KG1 (cell line): ENCODE measurements at places on chromosomes 4 and X.

GRCh38 chr4:140673729-140674128 lies 82.5 kb downstream of the TBC1D9 start:
- no peak for DNase-seq

DNA sequence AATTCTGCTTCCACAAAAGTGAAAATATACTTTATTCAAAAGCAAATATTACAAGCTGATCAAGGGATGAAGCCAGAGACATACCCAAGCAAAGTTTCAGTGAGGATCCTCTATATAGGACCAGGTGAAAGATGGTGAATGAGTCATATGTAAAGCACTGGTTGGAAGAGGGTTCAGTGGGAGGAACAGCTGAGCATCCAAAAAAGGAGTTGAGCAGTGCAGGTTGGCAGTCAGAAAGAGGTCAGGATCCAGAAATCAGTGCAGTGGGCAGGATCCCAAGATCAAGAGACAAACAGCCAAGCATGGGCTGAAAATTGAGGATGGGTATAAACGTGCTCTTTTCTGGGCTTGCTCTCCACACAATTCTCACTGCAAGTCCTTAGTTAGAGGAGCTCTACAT lies 30.3 kb downstream of the OTC start:
- no peak for DNase-seq

GRCh38 chrX:39805022-39805421 lies 292.7 kb downstream of the BCOR start:
- DNase-seq, result no peak

DNA sequence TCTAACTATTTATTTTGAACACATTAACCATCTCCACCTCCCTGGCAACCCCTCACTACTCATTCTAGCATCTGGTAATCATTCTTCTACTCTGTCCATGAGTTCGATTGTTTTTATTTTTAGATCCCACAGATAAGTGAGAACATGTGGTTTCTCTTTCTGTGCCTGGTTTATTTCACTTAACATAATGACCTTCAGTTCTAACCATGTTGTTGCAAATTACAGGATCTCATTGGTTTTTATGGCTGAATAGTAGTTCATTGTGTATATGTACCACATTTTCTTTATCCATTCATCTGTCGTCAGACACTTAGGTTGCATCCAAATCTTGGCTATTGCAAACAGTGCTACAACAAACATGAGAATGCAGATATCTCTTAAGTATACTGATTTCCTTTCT lies 33.4 kb upstream of the FAM47B start:
- no peak for DNase-seq

DNA sequence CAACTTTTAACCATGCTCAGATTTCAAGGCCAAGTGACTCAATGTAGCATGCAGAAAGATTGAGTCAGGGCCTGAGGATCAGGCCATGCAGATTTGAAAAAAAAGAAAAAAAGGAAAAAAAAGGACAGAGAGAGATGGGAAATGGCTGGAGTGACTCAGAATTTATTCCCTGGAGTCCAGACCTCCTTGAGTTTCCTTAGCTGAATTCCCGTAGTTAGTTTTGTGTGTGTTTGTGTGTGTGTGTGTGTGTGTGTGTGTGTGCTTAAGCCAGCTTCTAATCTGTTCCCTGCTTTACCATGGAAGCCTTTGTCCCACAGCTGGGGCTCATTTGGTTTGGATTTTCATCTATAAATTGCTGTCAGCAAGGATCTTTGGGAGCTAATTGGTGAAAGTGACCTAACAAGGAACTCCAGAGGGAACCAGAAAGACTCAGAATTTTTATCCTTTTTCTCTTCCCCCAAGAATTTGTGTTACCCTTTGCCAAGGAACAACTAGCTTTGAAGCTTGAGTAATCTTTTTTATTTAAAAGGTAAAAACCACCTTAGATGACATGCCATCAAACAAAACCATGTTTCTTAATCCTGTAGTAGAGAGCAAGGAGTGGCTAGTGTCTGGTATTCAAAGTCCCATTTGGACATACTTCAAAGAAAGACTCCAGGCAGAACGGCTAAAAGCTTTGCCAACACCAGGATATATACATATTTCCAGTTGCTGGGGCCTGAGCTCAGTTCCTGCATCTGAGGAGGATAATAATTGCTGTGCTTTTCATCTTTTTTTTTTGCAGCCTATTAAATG lies 109.0 kb upstream of the DDIT4L start:
- DNase-seq, result no peak

- no peak for DNase-seq
Observed at GRCh38 chr4:43959976-43960375, 488.6 kb downstream of the KCTD8 start.

DNA sequence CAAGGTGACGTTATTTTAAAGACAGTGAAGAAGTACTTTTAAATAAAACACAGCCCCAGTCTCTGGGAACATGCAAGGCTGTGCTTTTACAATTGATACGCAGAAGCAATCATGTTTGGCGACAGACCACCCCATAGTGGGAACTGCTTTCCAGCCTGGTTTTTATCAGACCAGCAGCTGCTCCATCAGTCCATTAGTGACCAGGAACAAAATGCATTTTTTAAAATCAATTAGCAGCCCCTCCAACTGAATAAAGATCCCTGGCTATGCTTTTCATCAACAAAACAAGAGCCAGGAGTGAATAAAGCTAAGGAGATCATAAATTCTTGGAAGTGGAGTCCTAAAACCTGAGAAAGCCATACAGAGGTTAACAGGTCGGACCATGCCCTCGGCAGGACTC lies 153.0 kb upstream of the TENM3 start:
- DNase-seq, result no peak

DNA sequence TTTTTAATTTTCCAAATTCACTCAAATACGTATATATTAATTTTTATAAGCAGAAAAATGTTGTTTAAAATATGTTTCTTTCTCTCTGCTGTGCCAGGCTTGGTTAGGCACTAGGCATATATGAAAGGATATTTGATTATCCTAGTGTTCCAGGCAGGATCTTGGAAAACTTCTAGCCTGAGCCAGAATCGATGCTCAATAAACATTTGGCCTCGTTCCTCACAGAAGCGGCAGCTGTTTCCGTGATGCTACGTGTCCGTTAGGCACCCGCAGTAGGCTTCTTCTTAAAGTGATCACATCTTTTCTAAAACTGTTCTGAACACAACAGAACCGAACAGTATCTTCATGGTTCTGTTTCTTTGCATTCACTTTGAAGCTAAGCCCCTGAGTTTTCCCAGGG lies 50.1 kb upstream of the CRMP1 start:
- no peak for DNase-seq

DNA sequence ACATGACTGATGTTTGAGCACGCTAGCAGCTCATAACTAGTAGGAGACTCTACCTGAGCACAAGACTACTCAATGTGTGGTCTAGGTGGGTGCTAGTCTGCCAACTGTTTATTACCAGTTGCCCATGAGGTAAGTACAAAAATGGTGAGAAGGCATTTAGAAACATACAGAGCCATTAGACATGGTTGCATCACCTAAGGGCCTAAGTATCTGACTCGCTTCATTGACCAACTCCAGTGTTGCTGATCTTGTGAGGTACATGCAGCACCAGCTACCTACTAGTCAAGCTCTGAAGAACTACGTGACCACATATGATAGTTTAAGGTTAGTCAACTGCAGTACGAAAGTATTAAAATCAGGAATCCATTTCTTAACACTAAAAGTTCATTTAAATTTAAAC lies 39.9 kb downstream of the APBB2 start:
- no peak for DNase-seq

- DNase-seq, result no peak
Observed at GRCh38 chrX:94361241-94361640, 687.2 kb downstream of the FAM133A start.

DNA sequence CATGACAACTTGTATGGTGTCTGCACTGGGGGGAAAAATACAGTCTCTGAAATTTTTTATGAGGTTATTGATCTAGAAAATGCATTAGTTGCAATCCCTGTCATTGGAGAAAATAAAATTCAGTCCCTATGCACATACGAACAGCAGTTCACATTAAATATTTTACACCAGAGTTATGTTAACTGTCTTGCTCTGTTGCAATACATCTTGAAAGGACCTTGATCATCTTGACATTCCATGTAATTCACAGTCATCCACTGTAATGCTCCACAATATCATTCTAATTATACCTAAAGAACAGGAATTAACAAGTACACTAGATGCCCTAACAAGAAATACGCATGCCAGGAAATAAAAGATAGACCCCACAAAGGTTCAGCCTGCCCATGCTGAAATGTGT lies 934.6 kb upstream of the PCDH10 start:
- DNase-seq, result no peak

DNA sequence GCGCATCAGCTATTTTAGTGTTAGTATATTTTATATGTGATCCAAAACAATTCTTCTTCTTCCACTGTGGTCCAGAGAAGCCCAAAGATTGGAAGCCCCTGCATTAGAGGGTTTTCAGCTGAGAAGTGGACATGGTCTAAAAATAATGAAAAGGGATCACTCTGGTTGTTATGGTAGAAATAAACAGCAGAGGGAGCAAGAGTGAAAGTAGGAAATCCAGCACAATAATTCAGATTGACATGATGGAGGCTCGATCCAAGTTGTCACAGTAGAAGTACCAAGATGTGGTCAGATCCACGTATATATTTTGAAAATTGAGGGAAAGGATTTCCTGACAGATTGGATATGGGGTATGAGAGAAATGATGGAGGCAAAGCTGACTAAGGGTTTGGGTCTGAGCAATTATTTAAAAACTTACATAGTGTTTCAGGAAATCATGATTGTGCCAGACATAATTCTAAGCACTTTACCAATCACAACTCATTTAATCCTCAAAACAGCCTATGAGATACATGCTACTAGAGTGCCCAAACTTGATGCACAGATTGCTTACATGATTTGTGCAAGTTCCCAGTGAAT lies 17.0 kb upstream of the TMEM144 start:
- no peak for DNase-seq

DNA sequence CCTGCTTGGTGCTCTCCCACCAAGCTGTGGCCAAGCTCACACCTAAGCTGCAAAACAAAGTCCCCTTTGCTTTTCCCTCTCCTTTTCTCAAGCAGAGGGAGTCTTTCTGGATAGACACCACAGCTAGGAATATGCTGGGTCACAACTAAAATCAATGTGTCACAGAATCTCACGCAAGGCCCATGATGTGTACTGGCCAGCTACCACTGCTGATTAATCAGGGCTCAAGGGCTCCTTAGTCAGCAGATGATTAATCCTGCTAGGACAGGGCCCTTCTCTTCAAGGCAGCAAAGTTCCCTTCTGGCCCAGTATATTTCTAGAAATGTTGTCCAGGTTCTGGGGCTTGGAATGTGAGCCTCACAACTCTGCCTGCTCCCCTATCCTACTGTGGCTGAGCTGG lies 32.0 kb upstream of the TENT5D start:
- DNase-seq, result no peak

- no peak for DNase-seq
Observed at GRCh38 chr4:110224812-110225211, 26.4 kb upstream of the ELOVL6 start.

- no peak for DNase-seq
Observed at GRCh38 chr4:137960371-137961050, 281.6 kb downstream of the SLC7A11 start.

- no peak for DNase-seq
Observed at GRCh38 chr4:8723222-8723980, 130.8 kb downstream of the CPZ start.

DNA sequence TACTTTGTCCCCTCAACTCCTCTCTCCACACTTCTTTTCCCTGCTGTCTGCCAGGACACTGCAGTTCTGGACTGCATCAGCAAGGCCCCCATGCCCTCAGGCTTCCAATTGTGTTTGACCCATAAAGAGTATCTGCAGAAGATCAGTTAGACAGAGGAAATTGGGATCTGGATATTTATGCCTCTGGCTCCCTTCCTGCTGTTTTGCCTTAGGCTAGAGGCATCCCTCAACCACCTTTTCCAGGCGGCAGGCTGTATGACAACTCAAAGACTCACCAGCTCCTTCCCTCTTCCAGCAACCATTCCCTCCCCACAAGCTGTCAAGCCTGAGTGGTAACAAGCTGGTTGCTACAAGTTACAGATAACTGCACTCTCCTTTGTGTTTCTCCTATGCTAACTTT lies 66.4 kb upstream of the NDP start:
- DNase-seq, result no peak

GRCh38 chr4:7157666-7158065 lies 34.7 kb upstream of the SORCS2 start:
- no peak for DNase-seq

DNA sequence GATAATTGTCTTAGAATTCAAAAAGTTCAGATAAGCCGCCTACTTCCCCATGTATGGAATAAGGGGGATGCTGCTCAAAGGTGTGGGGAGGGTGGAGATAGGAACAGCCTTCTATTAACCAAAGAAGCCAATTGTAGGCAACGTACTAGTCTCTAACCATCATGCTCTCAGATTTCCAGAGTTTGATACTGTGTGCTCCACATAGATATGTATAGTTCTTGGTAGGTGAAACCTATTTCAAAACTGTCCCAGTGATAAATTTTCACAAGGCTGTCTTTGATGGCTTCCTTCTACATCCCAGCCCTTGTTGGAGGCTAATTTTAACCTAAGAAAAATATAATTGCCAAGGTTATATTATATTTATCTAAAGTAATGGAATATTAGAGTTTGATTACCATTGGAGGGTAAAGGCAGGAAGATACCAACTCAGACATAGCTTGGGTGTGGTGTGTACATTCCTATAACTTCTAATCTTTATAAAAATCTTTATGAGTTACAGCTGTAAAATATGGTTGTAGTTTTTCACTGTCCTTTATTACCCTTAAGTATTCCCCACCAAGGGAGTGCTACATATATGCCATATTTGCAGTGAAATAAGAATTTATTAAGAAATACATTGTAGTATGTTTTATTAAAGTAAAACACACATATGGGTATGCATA lies 87.7 kb downstream of the SLC4A4 start:
- no peak for DNase-seq

DNA sequence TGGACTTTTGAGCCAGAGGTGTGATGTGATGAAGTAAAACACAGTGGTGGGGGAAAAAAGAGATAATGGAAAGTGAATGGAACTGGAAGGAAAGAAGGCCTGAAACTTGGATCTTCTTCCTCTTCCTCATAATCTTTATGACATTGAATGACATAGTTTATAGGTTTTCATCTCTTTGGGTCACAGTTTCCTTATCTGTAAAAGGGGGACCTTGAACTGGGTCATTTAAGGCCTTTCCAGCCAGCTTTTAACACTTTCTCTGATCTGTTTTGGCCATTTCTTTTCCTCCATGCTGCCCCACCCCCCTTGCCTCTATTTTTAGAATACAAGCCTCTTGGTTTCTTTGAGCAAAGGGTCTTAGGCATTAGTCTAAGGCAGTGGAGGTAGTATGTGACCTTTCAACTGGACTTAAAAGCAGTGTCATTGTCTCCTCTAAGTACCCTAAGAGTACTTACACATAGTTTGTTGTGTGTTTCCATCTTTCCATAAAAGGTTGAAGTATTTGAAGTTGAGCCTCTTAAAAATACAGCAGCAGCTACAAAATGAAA lies 7.8 kb downstream of the CPEB2 start:
- no peak for DNase-seq

- DNase-seq, result no peak
Observed at GRCh38 chr4:37623125-37623524, 63.1 kb downstream of the RELL1 start.

DNA sequence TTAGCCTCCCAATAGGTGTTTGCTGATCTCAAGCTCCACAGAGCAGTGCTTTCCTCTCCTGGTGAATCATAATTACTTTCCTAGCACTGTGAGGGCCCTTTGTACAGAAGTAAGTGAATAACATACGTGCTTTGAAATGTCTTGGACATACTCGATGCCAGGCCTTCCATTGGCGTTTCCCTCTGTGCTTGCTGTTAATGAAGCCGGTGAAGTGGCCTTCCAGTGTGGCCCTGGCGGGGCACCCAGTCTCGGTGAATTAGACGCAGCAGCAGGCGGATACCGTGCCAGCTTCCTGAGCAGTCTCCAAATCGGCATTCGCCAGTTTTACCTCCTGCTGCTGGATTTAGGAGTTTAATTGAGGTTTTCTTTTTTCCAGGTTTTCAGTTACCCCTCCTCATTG lies 132.3 kb downstream of the HMX1 start:
- DNase-seq, result no peak
